Neural progenitor cell (in vitro differentiated cells): ENCODE measurements at places on chromosomes 1 and 21. TPM values are rescaled to one million over a fixed set of nuclear protein-coding genes. Genes with fewer than 3 reads are reported as not detected.

Gene ZSWIM5
- 5.8 and 7.1 TPM in 2 replicates for total RNA-seq

Gene KISS1
- not detected in 2 replicates for total RNA-seq

Gene GPX7
- total RNA-seq, result 21.9 and 31.6 TPM in 2 replicates

Gene IPO13
- 7.2 and 13.2 TPM in 2 replicates for total RNA-seq

Gene SLC45A1
- 1.1 and 3.3 TPM in 2 replicates for total RNA-seq

Gene S100B
- 0.60 and 1.0 TPM in 2 replicates for total RNA-seq

Gene KRTAP12-1
- not detected in 2 replicates for total RNA-seq

DNA sequence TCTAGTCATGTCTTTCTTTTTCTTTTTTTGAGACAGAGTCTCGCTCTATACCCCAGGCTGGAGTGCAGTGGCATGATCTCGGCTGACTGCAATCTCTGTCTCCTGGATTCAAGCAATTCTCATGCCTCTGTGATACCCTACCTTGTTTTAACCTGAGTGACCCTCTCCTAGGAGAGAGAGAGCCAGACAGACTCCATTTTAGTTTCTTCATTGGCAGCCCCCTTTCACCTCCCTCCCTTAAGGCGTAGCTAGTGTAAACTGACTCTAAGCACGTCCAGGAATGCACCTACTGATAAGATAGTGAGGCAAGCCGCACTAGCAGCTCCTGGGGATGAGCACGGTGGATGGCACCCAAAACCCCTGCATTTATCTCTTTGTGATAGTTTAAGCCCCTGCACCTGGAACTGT, 5.2 kb upstream of the PKNOX1 start:
- no peak for DNase-seq
- no peak overlapping the region for H3K4me3 ChIP-seq
- H3K27me3 ChIP-seq, result no peaks in the 10 kb centered on the region
- H3K4me1 ChIP-seq, result peaks cover 5% of the 10 kb centered on the region
- no peaks in the 10 kb centered on the region for H3K36me3 ChIP-seq

DNA sequence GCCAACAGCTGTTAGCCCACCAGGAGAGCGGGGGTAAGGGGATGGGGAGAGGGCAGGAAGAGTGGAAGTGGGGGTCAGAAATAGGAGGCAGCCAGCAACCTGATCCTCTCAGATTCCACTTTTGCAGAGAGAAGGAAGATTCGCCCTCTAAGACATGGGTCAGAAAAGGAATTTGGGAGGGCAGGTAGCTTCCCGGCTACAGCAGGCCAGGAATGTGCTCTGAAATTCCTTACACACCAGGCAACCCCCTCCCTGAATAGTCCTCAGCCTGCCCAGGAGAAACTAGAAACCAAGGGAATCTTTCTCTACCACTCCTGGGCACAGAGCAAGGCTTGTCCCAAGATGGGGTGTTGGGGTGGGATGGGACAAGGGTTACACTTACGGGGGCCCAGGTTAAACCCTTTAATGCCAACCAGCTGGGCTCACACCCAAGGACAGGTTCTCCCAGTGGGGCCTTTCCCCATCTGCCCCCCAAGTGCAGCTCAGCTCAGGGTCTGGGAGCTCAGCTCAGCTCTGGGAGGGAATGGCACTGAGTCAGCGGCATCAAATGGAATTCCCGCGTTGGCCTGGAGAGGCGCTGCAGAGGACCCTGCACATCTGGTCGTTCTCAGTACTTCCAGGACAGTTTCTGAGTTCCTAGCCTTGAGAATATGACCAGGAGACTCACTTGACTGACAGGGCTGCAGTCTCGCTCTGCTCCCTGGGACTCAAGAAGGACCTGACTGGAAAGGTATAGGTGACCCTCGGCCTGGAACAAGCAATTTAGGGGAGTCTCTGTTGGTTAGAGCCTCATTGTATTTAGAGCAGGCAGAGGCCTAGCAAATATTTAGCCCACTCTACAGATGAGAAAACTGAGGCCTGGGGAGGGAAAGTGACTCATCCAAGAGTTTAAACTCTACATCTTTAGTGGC, 761 bp downstream of the TNNT2 start:
- DNase-seq, result peak; percentile 89
- peak overlapping the region; percentile 97 for H3K27ac ChIP-seq
- H3K4me1 ChIP-seq, result peaks cover 57% of the 10 kb centered on the region
- H3K27me3 ChIP-seq, result no peaks in the 10 kb centered on the region
- peak overlapping the region; percentile 16 for H3K4me3 ChIP-seq

GRCh38 chr1:22484706-22485345, 33.2 kb downstream of the ZBTB40 start:
- H3K4me3 ChIP-seq, result no peak overlapping the region
- no peak for DNase-seq
- H3K27ac ChIP-seq, result no peak overlapping the region
- H3K4me1 ChIP-seq, result peaks cover 14% of the 10 kb centered on the region

- peaks cover 7% of the 10 kb centered on the region for H3K4me1 ChIP-seq
- no peak overlapping the region for H3K27ac ChIP-seq
- H3K4me3 ChIP-seq, result peak overlapping the region; percentile 81
- no peaks in the 10 kb centered on the region for H3K36me3 ChIP-seq
- H3K27me3 ChIP-seq, result peaks cover 49% of the 10 kb centered on the region
Observed at GRCh38 chr1:211830055-211830327, 572 bp downstream of the LPGAT1 start.

- peaks cover 23% of the 10 kb centered on the region for H3K4me1 ChIP-seq
- H3K4me3 ChIP-seq, result no peak overlapping the region
- no peaks in the 10 kb centered on the region for H3K36me3 ChIP-seq
- no peak for DNase-seq
- H3K27ac ChIP-seq, result no peak overlapping the region
Observed at GRCh38 chr1:38561725-38562124, 297.8 kb downstream of the RRAGC start.

DNA sequence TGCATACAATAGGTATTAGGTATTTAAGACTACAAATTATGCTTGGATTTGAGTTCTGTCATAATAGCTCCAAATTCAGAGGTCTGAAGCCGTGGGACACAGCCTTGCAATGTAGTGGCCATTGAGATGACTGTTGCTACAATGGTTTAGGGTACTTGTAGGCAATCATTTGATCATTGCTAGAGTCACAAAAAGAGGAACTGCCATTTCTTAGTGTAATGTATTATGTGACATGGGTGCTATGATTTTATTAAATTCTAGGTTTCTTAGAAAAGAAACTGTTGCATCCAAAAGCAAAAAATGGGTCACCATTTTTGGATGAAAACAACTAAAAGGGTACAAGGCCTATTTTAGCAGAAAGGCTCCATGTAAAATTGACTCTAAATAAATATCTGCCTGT, 129.9 kb upstream of the ZNF644 start:
- no peak overlapping the region for H3K4me3 ChIP-seq
- no peaks in the 10 kb centered on the region for H3K27me3 ChIP-seq
- no peaks in the 10 kb centered on the region for H3K36me3 ChIP-seq
- H3K27ac ChIP-seq, result no peak overlapping the region

GRCh38 chr21:36477559-36477958, 2.4 kb downstream of the CLDN14 start:
- H3K27me3 ChIP-seq, result no peaks in the 10 kb centered on the region
- no peaks in the 10 kb centered on the region for H3K36me3 ChIP-seq
- DNase-seq, result no peak
- H3K4me3 ChIP-seq, result no peak overlapping the region

DNA sequence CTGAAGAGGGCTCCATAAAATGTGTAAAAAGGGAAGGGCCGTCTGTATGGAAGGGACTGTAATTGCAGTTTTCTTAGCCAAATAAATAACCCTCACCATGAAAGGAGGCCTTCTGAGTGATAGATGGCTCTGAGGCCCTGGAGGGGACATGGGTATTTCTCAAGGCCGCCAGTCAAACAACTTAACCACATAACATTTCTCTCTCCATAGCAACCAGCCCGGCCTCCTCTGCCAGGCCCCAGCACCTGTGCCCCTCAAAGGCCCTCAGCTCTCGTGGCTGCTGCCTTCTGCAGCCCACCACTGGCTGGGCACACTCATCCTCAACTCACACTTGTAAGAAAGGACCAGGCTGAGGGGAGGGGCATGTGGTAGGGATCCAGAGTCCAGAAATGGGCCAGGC, 57.0 kb upstream of the GJB5 start:
- H3K36me3 ChIP-seq, result no peaks in the 10 kb centered on the region
- H3K4me3 ChIP-seq, result no peak overlapping the region
- no peak overlapping the region for H3K27ac ChIP-seq
- H3K4me1 ChIP-seq, result no peaks in the 10 kb centered on the region
- H3K27me3 ChIP-seq, result no peaks in the 10 kb centered on the region
- no peak for DNase-seq

GRCh38 chr1:25117233-25117823, 115.0 kb downstream of the SYF2 start:
- H3K36me3 ChIP-seq, result no peaks in the 10 kb centered on the region
- peak; percentile 33 for DNase-seq
- no peaks in the 10 kb centered on the region for H3K27me3 ChIP-seq
- H3K4me3 ChIP-seq, result no peak overlapping the region
- H3K4me1 ChIP-seq, result no peaks in the 10 kb centered on the region

GRCh38 chr1:183101081-183101480, 77.9 kb downstream of the LAMC1 start:
- no peak for DNase-seq
- H3K27me3 ChIP-seq, result no peaks in the 10 kb centered on the region
- no peak overlapping the region for H3K27ac ChIP-seq

DNA sequence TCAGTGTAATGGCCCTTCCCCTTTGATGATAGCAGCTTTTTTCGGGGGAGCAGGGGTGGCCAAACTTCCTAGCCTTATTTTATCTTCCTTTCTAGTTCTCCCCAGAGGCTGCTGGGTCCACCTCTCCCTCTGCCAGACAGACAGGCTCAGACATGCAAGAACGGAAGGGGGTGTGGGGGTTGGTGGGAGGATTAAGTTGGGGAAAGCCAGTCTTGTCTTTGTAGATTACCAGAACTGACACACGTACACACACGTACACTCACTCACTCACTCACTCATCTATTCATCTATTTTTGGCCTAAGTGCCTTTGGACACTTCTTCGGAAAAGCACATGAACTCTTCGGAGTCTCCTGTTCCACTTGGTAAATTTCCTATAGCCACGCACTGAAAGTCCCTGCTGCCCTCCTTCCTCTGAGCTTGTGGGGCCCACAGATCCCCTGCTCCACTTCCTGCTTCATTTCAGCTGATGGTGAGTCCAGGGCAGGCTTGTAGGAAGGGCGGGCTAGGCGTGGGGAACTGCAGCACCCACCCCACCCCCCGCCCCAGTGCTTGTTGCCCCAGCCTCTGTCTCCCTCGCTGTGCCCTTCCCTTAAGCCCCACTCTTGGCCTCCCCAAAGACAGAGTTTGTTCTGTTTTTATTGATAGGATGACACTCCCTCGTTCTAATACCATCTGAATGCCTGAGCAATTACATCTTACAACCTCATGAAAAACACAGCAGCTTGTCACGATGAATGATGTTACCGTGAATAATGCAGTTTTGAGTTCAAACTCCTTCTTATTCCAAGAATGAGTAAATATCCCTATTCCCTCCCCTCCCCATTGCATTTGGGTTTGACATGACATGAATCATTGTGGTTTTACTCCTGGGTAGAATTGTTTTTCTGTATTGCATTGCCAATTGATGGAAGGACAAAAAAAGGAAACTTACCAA, 60.7 kb upstream of the ATP5PO start:
- H3K4me3 ChIP-seq, result no peak overlapping the region
- H3K27me3 ChIP-seq, result no peaks in the 10 kb centered on the region
- H3K4me1 ChIP-seq, result peaks cover 19% of the 10 kb centered on the region
- no peaks in the 10 kb centered on the region for H3K36me3 ChIP-seq

GRCh38 chr1:244349103-244349531, 102.6 kb downstream of the ADSS2 start:
- no peak overlapping the region for H3K27ac ChIP-seq
- no peaks in the 10 kb centered on the region for H3K36me3 ChIP-seq
- H3K4me1 ChIP-seq, result peaks cover 42% of the 10 kb centered on the region
- no peak overlapping the region for H3K4me3 ChIP-seq
- DNase-seq, result no peak

DNA sequence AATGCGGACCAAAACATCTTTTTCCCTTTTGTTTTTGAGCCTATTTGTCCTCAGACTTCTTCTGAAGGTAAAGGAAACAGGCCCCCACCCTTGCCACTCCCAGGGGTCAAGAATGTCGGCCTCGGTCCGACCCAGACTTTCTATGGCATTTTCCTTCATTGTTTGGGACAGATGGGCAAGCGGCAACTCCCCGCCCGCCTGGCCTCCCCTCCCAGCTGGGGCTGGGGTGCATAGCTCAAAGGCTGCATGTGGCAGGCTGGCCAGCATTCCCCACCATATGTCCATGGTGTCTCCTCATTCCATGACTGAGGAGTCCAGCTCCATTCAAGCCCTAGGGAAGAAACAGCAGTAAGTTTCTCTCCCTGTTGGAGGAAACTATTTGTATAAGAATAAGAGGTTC, 29.4 kb upstream of the TSPEAR start:
- no peak overlapping the region for H3K27ac ChIP-seq
- H3K27me3 ChIP-seq, result no peaks in the 10 kb centered on the region

- H3K27ac ChIP-seq, result no peak overlapping the region
- H3K4me3 ChIP-seq, result no peak overlapping the region
- peaks cover 27% of the 10 kb centered on the region for H3K4me1 ChIP-seq
- peaks cover 5% of the 10 kb centered on the region for H3K36me3 ChIP-seq
- H3K27me3 ChIP-seq, result no peaks in the 10 kb centered on the region
Observed at GRCh38 chr1:8554956-8555534, 237.1 kb downstream of the SLC45A1 start.
